ENCODE measurements at places on chromosomes 6 and 20.
A peak's percentile ranks its signal among the peaks of the same experiment; 100 is the strongest.

- no peak for DNase-seq
Observed at GRCh38 chr20:3392756-3393155, 14.7 kb downstream of the DNAAF9 start.

- peak; percentile 20 for DNase-seq
Observed at GRCh38 chr6:85669735-85670194, 27.1 kb upstream of the SYNCRIP start.

DNA sequence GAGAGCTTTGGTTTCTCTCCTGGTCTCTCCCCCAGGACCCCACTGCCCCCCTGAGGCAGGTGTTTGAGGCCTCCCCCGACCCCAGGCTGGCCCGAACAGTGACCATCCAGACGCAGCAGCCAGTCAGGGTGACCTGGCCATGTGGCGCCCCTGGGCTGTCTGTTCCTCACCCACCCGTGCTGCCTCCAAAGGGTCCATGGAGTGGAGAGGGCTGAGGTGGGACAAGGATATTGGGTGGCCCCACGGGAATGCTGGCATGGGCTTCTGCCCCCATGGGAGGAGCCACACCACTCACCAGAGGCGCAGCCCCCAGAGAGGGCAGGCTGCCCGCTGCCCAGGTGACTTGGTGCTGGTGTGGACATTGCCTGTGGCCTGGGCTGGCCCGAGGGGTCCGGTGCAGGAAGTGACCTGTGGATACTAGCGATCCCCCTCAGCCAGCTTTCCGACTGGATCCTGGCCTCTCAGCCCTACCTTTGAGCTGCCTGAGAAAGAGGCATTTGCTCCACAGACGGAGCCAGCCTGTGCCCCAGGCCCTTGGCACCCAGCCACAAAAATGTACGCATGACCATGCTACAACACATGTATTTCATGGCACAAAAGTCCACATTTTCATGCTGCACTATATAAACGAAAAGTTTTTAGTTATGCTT lies 50.8 kb downstream of the BCAS4 start:
- no peak for DNase-seq

- DNase-seq, result no peak
Observed at GRCh38 chr6:109491207-109491938, 8.4 kb upstream of the ZBTB24 start.

DNA sequence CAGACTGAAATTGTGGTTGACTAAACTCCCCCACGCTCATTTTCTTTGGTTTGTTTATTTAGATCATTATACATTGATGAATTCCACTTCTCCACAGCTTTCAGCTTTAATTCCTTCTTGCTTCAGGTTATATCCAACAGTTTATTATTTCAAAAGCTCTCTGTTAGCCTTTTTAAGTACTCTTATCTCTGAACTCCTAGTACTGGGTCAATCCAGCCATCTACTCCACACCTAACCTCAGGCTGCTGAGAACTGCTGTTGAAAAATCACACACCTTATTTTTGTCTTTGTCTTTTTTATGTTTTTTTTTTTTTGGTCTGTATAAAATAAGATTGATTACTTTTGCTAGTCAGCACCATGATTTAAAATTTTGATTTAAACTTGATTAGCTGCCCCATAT lies 32.9 kb downstream of the FLRT3 start:
- DNase-seq, result no peak

DNA sequence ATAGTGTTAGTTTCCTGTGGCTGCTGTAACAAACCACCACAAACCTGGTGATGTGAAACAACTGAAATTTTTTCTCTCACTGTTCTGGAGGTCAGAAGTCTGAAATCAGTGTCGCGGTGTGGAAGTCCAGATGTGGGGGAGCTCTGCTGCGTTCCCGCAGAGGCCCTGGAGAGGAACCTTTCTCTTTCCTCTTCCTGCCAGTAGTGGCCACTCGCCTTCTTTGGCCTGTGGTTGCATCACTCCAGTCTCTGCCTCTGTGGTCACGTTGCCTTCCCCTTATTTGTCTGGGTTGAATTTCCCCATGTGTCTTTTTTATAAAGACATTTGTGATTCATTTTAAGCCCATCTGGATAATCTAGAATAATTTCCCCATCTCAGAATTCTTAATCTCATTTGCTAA lies 295.5 kb upstream of the FLRT3 start:
- DNase-seq, result no peak

DNA sequence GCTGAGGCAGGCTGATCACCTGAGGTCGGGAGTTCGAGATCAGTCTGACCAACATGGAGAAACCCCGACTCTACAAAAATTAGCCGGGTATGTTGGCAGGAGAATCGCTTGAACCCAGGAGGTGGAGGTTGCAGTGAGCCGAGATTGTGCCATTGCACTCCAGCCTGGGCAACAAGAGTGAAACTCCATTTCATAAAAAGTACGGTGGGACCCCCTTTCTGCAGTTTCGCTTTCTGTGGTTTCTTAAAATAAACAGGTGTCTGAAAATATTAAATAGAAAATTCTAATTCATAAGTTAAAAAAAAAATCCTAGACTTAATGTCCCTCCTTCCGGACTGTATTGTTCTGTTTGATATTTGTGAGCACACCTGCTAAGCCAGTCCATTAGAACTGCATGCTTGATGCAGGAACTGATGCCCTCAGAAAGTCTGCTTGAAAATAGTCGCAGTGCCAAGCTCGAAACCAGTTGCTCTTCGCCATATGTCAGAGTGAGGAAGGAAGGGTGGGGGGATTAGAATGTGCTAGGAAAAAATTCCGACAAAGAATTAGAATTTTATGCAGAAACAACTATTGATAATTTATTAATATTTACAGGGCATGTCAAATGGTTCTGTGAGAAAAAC lies 85.9 kb downstream of the JARID2 start:
- no peak for DNase-seq

GRCh38 chr20:11188843-11189603 lies 515.2 kb upstream of the JAG1 start:
- no peak for DNase-seq

- no peak for DNase-seq
Observed at GRCh38 chr6:16324606-16325225, 86.3 kb downstream of the GMPR start.

GRCh38 chr6:107911692-107912091 lies 46.3 kb downstream of the SEC63 start:
- no peak for DNase-seq
